Activated naive CD4-positive, alpha-beta T cell treated with anti-CD3 and anti-CD28 coated beads, Interleukin-2, amount 50 U/mL, for 72 hours (primary cell): ENCODE measurements at places on chromosomes 7 and 10. TPM values are rescaled to one million over a fixed set of nuclear protein-coding genes. Genes with fewer than 3 reads are reported as not detected.

RADIL gene
- 0.35 TPM for total RNA-seq

CUZD1 gene
- 0.73 TPM for total RNA-seq

ZNF487 gene
- total RNA-seq = 4.1 TPM

ACSM6 gene
- total RNA-seq = not detected

- no peak for DNase-seq
Measured at GRCh38 chr10:133608855-133609254, 17.7 kb downstream of the FRG2B start.

DNA sequence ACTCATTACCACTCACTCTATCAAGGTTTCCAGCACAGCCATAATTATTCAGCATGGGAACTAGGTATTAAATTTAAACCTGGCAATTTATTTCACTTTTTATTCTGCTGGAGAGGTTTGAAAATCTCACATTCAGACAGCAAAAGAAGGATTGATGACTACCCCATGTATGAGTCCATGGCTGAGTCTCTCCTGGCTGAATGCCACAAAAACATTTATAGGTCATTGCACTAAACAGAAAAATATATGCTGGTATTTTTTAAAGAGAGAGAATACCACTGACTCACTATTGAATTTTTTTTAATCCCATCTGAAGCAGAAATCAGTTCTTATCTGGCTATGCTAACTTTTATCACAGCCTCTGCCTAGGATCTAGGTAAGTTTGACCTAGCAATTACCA, 336.3 kb downstream of the PPP1R3A start:
- DNase-seq = no peak

DNA sequence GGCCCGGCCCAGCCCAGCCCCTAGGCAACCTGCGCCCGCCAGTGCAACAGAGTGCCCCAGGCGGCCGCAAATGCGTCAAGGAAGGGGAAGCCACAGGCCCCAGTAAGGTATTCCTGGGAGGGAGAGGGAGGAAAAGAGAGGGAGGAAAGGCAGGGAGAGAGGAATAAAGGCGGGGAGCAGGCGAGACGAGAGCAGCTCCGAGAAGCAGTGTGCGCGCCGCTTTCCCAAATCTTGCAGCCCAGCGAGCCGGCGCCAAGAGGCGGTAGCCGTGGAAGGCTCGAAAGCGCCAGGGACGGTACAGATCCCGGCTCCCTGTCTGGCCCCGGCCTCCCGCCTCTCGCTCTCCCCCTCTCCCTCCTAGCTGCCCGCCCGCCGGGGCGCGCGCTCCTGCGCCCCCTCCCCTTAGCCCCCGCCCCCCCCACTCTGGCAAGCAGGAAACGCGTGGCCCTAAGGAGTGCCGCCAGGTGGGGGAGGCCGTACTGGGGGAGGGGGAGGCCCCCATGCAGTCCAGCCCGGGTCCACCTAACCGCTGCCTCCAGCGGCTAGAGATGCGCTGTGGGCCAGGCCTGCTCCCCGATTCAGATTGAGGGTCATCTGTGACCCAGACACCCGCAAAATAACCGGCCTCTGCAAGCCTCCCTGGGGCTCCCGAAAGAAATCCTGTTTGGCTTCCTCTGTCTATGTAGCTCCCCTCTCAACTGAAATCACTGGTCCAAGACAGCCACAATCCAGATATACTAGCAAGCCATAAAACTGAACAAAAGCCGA, 4.3 kb downstream of the HOXA10 start:
- DNase-seq = no peak

DNA sequence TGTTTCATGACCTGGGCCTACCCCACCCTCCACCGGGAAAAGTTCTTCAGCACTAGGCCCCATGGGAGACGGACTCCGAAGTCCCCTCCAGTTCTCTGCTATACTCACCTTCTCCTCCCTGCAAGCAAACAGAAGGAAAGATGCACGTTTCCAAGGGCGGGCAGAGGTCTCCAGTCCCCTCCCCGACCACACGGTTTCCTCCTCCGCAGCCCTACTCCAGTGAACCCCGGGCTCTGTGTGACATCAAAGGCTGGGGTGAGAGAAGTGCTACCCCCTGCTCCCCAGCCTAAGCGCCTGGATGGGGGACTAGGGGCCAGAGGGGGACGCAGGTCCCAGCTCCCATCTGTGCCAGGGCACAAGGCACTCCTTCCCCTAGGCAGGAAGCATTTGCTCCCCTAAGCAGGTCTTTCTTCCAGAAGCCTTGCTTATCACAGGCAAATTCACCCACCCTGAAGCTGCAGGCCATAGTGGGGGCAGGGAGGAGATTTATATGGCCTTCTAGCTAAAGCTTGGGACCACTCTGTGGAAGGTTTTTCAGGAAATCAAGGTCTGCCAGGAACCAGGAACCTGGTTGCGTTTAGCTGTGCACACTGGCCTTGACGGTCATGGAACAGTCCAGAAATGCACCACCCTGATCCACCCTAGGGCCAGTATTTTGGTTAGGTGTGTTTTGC, 52.8 kb downstream of the ASB13 start:
- DNase-seq = no peak

GRCh38 chr7:128017460-128017859, 13.8 kb downstream of the LRRC4 start:
- no peak for DNase-seq

- no peak for DNase-seq
Measured at GRCh38 chr10:125795128-125795527, 19.5 kb upstream of the MMP21 start.
